Tracheal epithelial cell (primary cell): ENCODE measurements at places on chromosomes 4 and X. TPM values are rescaled to one million over a fixed set of nuclear protein-coding genes. Genes with fewer than 3 reads are reported as not detected.

The TRPC3 gene
- total RNA-seq, result not detected in 2 replicates

The IL9R gene
- not detected in 2 replicates for total RNA-seq

The HTT gene
- 26.6 and 32.0 TPM in 2 replicates for total RNA-seq

The CXCL9 gene
- total RNA-seq, result not detected in 2 replicates

The PLAC1 gene
- 1.3 and 2.4 TPM in 2 replicates for total RNA-seq

The MUC7 gene
- total RNA-seq, result not detected in 2 replicates

The KLHL34 gene
- total RNA-seq, result 0.21 TPM in 1 of 2 replicates, not detected in the other

The ATP2B3 gene
- total RNA-seq, result not detected in 2 replicates

The DRD5 gene
- 0.21 TPM in 1 of 2 replicates, not detected in the other for total RNA-seq
